LNCaP clone FGC (cell line): ENCODE measurements at places on chromosomes 5 and 9.

DNA sequence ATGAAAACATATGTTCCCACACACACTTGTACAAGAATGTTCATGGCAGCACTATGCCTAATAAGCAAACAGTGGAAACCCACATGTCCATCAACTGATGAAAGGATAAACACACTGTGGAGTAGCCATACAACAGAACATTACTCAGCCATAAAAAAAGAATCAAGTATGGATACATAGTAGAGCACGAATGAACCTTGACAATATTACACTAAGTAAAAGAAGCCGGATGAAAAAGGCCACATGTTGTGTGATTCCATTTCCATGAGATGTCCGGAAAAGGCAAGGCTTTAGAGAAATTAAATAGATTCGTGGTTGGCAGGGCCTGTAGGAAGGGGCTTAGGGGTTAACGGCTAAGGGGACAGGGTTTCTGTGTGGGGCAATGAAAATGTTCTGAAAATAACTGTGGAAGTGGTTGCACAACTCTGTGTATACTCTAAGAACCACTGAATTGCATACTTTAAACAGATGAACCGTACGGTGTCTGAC is 51.4 kb downstream of the COL23A1 start:
- DNase-seq = no peak

GRCh38 chr5:156340893-156341292 is 13.9 kb downstream of the SGCD start:
- DNase-seq = no peak

DNA sequence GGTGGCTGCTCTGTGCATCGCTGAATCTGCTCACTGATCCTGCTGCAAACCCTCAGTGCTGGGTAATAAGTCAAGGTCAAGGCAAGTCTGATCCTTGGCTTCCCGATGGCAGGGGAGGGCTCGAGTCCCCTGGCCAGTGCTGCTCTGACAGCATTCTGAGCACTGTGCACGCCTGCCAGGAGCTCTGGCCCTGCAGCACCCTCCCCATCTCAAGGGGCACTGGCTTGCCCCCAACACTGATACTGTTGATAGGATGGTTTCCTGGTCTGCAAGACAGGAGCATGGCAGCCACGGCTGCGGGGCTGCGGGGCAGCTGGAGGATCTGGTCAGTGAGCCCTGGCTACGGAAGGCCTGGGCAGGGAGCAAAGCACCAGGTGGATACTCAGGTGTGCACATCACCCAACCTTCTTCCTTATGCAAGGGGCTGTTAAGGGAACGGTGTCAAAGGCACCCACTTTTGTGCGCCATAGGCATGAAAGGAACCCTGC is 71.8 kb downstream of the SECISBP2 start:
- DNase-seq = no peak

DNA sequence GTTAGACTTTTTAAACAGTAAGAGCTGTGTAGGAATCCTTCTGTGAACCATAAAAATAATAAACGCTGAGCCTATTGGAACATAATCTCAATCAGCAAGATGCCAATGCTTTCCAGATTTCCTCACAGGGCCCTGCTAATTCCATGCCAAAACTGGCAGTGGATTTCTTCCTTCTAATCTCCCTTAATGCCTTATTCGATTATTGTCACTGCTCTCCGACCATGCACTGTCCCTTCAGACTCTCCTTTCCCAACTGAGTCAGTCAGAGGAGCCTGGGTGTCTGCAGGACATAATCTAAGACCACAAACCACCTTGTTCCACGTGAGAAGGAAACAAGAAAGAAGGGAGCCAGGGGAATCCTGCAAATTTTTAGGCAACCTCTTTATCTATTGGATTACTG is at the start of gene GABRA6:
Gene GABRA6 (plus strand): TSS at position 261 of the 400 bp plus-strand sequence. CDS start 269 bp downstream, outside the sequence.
- DNase-seq = no peak

DNA sequence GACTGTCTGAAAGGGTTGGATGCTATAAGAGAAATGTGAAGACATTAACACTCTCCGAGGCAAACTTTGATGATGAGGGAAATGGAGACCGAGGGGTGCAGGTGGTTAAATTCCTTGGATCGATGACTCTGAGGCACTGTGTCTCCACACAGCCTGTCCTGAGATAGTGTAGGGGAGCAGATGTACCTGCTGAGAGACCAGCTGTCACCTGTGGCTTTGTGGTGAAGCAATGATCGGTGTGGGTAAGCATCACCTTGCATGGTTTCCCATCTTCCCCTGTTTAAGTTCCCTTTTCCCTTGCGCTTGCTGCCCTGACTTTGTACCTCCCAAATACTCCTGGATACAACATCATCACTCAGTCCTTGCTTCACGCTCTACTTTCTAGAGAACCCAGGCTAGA is 9.8 kb upstream of the MIER3 start:
- no peak for DNase-seq

DNA sequence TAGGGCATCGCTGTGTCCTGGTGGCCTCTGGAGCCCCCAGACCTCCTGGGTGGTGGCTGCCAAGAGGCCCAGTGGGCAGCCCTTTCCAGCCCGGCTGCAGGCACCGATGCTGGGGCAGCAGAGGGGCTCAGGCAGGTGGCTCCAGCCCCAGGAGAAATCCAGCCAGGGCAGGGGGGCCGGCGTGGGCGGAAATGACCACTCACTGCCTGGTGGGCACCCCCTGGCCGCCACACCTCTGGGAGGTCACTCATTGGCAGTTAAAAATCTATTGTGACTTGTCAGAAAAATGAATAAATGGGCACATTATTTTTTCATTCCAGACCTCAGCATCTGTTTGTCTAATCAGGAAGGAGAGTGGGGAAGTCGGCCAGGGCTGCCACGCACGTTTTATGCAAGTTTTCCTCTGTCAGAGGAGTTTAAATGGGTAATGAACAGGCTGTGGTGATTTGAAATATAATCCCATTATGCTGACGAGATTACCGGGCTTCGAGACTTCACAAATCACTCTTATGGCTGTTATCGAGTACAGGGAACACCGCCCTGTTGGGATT is 171.9 kb downstream of the GAPVD1 start:
- no peak for DNase-seq

DNA sequence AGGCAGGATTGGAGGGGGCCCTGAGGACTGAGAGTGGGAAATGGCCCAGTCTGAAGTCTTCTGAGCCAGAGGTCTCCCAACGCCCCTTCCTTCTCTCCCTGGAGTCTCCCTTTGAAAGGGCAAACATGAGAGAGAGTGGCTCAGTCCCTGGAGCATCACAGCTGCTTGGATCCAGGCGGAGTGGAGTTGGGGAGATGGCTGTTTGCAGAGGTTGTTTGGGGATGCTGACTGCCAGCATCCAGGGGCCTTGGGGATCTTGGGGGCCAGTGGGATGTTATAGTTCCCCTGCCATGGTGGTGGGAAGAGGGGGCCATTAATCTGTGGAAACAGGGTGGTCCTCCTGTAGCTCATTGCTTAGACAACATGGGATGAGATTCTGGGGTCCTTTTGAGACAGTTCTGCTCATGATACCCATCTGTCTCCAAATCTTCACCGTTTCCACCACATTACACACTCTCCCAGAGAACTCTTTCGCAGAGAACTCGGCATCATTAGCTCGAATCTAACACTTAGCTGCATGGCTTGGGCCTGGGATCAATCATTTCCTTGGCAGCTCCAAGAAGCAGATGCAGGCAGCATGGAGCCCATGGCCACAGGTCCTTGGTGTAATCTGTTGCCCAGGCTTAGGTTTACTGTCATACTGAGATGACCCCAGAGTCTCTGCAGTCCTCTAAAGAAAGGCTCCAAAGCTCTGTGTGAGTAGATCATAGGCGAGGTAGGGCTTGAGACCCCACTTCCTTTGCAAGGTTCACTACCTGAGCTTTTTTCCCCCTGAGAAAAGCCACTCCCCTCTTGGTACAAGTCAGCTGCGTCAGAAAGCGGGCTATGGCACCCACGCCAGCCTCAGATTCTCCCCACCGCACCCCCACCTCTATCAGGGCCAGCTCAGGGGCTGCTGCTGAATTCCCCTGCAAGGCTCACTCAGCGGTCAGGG is 54.4 kb upstream of the SH3PXD2B start:
- DNase-seq = no peak
